ENCODE measurements at places on chromosomes 4 and X.

DNA sequence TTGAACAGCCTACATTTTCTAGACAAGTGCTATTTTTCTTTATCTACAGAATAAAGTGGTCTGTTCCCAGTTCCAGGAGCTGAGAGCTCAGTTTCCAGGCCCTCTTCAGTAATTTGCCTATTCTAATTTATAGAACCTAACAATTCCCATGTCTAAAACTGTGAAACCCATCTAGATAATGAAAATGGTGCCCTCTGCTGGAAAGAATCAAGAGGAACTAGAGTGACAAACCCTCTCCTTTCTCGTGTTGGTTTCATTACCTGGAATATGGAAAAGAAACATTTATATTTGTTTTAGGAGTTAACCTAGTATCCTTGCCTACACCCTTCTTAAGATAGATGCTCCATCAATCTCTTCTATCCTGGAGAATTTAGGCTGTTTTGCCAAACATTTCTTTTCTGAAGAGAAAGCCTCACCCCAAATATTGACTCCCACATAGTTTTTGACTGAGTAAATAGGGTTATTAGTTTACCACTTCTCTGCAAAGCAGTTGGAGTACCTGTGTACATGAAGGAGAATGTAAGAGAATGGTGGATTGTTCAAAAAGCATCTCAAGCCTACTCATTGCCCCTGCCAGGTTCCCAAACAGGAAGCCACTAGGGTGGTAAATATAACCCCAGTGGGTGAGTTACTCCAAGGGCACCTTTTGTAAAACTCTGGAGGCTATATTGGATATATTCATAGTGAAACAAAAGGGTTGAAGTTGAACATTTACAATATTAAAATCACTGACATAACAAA is 121.6 kb downstream of the RASL11B start:
- DNase-seq, result peak; percentile 51

- DNase-seq, result no peak
Observed at GRCh38 chr4:68176904-68177303, 47.2 kb upstream of the TMPRSS11F start.

DNA sequence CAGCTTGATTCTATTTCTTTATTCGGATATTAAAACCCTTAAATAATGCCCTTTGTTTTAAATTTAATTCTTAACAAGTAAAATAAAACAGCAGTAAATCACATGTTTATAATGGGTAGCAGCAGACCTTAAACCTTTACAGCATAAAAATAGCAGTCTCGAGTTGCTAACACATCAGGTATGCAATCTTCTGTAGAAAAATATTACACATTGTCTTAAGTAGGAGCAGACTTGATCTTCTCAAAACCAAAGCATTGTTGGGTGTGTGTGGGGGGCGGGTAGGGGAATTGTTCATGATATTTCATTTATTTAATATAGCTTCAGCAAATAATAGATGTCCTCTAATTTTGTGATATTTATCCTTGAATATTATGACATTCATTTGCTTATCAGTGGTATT is 331.4 kb downstream of the PCDH7 start:
- no peak for DNase-seq

DNA sequence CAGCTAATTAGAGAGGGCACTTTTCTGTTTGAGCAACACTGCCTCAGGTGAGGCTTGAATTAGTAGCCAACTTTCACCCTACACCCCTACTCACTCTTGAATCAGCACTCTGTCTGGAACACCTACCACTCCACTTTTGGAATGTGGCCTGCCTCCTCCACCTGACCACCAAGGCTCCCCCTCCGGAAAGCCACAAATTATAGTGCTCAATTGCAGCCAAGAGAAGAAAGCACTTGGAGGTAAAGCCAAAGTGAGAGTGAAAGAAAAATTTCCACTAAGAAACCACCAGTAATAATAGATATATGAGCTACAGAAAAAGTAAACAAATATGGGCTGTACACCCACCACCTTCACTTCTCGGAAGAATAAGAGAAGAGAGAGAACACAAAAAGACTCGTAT is 41.1 kb downstream of the PPP3CA start:
- no peak for DNase-seq

GRCh38 chr4:24471486-24472160 is 112.7 kb downstream of the DHX15 start:
- no peak for DNase-seq

DNA sequence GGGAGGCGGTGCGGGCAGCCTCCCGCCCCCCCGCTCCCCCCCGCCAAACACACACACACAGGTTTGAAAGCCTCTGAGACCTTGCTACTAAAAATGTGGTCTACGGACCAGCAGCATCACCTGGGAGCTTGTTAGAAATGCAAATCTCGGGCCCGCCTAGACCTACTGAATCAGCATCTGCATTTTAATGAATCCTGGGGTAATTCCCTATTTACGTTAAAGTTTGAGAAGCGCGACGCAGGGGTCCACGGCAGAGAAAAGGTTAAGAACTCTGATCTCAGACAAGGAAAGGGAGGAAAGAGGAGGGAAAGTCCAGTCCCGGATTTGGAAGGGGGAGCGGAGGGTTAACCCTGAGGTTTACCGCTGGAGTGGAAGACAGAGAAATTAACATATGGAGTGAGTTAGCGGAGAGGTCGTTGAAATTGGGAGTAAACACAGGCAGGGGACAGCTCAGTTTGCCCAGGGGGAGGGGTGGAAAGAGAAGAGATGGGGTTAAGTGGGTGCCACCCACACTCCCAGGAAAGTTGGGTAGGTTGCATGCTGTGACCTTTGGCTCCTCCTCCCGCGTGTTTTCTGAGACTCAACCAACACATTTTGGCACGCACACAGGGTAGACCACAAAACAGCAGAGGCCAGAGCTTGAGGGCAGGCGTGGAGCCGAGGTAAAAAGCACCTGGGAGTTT is 483.6 kb downstream of the BCOR start:
- DNase-seq, result no peak

Data from cerebellar nuclear complex (tissue), 1 donor.